GM23248 (cell line): ENCODE measurements at places on chromosomes 3 and 15.

GRCh38 chr3:159721324-159721723, 267.3 kb upstream of the IL12A start:
- peak; percentile 5 for DNase-seq

DNA sequence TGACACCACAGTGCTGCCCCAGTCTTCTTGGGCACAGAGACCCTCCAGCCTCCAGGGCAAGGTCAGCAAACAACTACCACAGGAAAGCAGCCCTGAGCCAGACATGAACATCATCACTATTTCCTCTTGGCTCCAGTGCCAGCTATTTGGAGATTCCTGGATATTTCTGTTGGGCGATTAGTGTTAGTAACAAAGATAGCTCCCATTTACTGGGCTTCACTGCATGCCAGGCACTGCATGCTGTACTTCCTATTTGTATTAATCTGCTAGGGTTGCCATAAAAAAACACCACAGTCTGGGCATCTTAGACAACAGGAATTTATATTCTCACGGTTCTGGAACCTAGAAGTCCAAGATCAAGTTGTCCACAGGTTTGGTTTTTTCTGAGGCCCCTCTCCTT, 255.1 kb upstream of the STT3B start:
- DNase-seq = peak; percentile 64

- no peak for DNase-seq
Measured at GRCh38 chr15:77010312-77010686, 15.4 kb downstream of the PSTPIP1 start.

DNA sequence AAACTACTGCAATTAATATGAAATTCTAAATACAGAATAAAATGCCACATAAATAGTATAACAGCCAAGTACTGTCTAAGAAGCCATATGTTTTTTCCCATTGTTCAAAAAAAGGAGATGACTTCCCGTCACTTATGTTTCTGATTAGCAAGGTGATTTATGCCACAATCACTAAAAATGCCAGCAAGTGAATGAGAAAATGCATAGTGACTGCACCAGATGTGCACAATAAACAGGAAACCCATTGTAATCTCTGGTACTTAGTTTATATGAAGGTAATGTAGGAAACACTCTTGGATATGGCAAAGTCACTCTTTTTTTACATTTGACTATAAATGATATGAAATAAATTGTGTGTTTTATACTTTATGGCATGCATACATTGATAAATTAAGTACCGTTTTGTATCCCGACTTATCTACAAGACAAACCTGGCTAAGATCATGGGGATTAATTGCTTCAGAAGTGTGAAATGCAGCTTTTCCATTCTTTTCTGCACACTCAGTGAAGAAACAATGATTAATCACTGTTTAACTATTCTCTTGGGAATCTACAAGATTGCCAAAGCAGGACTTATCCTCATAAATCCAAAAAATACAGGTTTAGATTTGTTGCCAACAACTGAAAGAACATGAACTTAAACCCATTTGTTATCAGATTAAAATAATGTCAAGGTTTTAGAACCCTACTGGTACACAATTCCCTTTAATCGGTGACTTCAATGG, 164.5 kb downstream of the TBC1D5 start:
- peak; percentile 56 for DNase-seq

DNA sequence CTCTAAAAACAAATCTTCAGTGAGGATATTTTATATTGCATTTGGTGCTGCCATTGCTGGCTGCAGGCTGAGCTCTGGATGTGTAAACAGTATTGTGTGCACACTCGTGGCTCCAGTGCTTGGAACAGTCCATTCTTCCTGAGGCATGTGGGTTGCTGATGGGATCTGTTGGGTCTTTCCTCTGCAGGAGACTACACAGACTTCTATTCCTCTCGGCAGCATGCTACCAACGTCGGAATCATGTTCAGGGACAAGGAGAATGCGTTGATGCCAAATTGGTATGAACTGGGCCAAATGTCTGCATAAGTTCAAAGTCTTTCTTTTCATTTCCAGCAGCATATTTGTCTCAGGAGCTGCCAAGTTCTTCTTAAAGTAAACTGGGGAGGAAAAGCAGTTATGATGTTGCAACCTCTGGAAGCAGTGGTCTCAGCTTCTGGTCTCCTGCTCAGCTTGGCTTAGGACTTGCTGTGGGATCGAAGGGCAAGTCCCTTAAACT, 9.3 kb downstream of the FAH start:
- no peak for DNase-seq

GRCh38 chr3:52516509-52517195, 17.0 kb downstream of the NT5DC2 start:
- DNase-seq = no peak

GRCh38 chr3:8464668-8465067, 37.0 kb upstream of the LMCD1 start:
- DNase-seq = no peak

- peak; percentile 81 for DNase-seq
Measured at GRCh38 chr15:67050062-67050461, 15.3 kb upstream of the SMAD3 start.

GRCh38 chr3:186849374-186849975, 7.0 kb downstream of the ADIPOQ start:
- peak; percentile 22 for DNase-seq

DNA sequence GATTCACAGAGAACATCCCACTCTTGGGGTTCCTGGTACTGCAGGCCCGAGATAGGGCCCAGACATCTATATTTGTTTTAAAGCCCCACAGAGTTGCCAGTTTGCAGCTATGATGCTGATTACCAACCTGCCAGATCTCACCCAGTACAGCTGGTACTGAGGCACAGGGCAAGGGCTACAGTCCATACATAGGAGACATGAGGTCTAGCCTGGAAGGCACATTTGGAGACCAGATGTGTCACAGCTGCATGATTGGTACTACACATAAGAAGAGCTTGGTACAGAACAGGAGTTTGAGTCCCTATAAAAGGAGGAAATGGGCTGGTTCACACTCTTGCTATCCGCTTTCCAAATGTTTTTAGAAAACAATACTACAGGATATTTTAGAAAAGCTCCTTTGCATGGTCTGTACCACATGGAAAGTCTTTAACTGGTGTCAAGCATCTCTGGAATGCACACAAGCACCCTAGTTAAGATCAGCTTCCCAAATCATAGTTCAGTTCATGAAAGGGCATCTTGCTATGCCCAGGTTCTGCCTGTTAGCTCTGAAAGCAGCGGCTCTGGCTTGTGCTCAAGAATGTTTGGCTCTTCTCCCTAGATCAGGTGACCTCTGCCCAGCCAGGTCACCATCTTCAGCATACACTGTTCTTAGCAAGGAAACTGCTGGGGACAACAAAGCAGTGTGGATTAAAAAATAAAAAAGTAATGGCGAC, 20.6 kb downstream of the MTMR14 start:
- DNase-seq = peak; percentile 10

DNA sequence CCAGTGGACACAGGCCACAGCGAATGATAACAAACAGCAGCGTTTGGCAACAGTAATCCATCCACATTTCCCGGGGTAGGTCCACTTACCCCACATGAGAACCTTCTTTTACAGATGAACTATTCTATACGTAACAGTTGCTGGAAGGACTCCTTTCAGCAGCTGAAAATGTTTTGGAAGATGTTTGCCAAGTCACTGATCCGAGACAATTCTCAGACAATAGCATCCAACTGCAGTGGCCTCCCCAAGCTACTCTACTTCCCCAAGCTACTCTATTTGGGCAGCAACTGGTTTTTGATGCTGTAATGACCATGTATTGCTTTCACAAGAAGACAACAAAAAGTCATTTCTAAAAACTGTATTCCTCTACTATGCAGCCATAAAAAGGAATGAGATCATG, 87.5 kb downstream of the ADAMTS17 start:
- DNase-seq = no peak

DNA sequence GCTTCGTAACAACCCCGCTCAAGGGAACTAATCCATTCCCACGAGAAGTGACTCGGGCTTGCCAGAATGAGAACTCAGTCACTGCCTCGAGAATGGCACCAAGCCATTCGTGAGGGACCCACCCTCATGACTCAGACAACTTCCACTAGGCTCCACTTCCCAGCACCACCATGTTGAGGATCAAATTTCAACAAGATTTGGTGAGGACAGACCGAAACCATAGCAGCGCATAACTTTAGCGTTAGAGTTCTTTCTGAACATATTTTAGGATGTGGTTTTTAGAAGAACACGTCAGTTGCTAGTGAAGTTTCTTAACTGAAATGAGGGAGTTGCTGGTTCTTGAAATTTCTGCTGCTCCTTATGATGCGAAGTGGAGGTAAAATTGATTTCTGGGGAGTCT, 13.5 kb downstream of the PTPRG start:
- peak; percentile 61 for DNase-seq

DNA sequence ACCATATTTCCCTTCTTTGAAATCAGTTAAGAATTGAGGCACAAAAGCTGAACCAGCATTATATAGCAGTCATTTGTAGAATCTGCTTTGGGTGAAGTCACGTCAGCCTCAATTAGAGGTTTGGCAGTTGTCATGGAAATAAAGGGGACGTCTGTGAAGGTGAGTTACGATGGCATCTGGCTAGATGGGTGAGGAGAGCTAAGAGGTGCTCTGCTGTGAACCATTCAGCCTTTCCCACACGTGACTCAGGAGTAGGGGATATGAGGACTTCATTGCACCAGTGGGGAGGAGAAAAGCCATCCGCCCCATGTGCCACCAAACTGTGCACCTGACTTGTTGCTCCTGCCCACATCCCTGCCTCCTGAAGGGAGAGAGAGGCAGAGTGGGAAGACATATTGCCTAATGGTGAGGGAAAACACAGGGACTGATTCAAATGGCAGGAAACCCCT, 2.8 kb upstream of the C15orf40 start:
- no peak for DNase-seq

- no peak for DNase-seq
Measured at GRCh38 chr3:2485027-2485375, 386.3 kb downstream of the CNTN4 start.

DNA sequence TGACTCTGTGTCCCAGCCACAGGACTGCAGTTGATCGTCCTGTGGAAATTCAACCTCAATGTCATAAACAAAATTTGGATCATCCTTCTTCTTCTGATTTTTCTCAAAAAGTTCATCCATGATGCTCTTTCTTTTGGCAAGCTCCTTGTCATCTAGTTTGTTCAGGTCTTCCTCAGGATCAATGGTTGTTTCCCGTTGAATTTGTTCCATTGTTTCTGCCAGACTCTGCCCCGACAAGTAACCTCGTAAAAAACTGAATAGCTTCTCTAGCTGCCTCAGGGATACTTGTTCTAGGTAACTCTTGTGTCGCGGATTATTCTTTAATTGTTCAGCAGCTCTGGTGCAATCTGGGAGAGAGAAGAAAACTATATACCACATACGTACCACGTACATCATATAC, 4.5 kb downstream of the CEP19 start:
- DNase-seq = no peak

GRCh38 chr3:94406595-94406994, 343.7 kb downstream of the NSUN3 start:
- no peak for DNase-seq
